ENCODE measurements at places on chromosomes 11 and 22.
A peak's percentile ranks its signal among the peaks of the same experiment; 100 is the strongest.

DNA sequence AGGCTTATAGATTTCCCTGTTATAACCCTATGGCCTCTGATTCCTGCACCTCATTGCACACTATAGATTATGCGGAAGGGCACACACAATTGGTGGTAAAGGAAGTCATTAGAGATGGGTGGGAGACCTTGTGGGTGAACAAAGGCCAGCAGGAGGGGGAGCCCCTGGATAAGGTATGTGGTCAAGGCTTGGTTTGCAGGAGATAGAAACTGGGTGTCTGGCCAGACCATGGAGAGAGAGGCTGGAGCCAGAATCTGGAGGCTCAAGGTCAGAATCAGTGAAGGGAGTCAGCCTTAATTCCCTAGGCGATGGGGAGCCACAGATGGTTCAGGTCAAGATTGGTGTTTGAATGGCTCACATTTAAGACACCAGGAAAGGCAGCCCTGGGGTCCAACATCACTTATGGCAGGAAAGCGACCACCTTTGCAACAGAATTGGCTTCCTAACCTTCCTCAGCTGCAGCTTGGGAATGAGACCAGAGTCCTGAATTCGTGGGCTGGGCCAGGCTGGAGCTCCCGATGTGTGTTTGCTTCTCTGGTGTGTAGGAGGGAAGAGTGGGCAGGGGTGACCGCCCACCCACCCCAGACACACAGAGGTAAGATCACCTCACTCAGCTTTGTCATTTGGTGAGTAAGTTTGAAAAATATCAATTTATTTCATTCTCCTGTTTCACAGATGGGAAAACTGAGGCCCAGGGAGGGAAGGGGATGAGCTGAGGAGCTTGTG, 22.7 kb upstream of the SCUBE1 start:
- DNase-seq: no peak

DNA sequence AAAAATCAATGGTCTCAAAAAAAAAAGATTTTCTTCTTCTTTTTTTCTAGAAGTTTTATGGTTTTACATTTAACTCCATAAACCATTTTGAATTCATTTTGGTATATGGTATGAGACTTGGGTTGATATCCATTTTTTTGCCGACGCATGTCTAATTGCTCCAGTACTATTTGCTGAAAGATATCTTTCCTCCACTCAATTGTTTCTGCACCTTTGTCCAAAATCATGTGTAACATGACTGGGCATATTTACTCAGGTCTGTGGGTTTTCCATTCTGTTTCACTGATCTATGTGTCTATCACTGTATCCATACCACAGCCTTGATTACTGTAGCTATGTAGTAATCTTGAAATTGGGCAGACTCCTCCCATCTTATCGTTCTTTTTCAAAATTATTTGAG, 15.6 kb upstream of the SCARF2 start:
- no peak for DNase-seq

- DNase-seq: peak; percentile 63
These were observed at the start of gene SLC15A3 for GRCh38 chr11:60951904-60952741. Gene SLC15A3 (minus strand): TSS chr11:60952176. CDS start chr11:60951551, 625 bp downstream.

GRCh38 chr11:10076458-10077141, 217.4 kb downstream of the SBF2 start:
- DNase-seq: peak; percentile 88

- peak; percentile 96 for DNase-seq
These were observed 96.3 kb downstream of the SWAP70 start for GRCh38 chr11:9760193-9760575.

- no peak for DNase-seq
These were observed 91.1 kb downstream of the BRD1 start for GRCh38 chr22:49736538-49736937.

DNA sequence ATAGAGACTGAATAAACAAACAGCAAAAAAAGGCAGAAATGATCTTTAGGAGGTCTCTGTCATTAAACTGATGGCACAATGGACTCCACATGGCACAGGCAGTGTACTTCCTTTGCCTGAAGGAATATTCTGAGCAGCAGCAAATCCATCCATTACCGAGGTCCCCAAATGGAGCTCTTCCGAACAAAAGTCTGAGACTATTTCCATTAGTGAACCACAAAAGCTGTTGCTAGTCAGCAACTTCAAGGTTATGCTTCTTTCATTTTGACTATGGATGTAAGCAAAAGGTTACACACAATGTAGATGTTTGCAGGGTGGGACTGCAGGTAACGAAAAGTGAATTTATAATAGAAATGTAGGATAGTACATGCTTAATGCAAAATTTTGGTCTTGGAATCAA, 14.5 kb downstream of the NARS2 start:
- no peak for DNase-seq

DNA sequence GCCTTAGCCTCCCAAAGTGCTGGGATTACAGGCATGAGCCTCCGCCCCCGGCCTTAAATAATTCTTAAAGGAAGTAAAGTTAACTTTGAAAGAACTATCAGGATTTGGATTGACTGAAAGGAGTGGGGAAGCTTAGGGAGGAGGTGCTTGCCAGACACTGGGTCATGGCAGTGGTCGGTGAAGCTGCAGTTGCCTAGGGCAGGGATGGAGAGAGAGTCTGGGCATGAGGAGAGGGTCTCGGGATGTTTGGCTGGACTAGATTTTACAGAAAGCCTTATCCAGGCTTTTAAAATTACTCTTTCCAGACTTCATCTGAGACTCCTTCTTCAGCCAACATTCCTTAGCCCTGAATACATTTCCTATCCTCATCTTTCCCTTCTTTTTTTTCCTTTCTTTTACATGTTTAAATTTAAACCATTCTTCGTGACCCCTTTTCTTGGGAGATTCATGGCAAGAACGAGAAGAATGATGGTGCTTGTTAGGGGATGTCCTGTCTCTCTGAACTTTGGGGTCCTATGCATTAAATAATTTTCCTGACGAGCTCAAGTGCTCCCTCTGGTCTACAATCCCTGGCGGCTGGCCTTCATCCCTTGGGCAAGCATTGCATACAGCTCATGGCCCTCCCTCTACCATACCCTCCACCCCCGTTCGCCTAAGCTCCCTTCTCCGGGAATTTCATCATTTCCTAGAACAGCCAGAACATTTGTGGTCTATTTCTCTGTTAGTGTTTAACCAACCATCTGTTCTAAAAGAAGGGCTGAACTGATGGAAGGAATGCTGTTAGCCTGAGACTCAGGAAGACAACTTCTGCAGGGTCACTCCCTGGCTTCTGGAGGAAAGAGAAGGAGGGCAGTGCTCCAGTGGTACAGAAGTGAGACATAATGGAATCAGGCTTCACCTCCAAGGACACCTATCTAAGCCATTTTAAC, at the start of gene NNMT:
TSS of gene NNMT (plus strand) at position 724 of the 929 bp plus-strand sequence. CDS start at position 882, 158 bp downstream.
- peak; percentile 76 for DNase-seq

GRCh38 chr11:131065435-131066413, 149.4 kb upstream of the SNX19 start:
- no peak for DNase-seq

DNA sequence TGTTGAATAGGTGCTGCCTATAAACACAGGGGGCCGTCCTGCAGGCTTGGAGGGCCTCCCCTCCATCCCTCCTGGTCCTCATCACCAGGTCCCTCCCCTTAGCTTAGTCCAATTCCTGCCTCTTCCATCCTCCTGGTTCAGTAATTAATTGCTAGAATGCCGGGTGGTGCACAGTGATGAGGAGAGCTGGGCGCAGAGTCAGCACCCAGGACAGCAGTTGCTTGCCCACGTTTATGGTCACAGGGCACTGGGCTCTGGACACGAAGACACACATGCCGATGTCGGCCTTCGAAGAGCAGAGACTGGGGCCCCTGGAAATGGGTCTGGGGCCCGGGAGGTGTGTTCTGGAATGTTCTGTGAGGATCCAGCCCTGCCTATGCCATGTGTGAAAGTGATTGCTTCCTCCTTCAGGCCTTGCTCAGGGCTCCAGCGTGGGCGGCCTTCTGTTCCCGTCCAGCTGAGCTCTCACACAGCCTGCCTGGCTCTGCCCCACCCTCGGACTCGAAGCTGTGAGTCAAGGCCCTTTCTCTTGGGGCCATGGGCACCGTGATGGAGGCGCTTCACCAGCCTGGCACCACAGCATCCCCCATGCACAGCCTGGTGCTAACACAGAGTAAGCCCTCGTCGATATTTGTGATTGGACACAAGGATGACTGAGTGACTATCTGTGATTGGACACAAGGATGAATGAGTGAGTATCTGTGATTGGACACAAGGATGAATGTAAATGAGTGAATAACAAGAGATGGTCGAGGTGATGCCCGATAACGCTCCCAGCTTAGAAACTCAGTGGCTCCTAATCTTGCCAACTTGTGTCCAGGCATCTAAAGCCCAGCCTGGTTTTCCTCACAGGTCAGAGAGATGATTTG, 884.7 kb downstream of the BRD1 start:
- DNase-seq: no peak

DNA sequence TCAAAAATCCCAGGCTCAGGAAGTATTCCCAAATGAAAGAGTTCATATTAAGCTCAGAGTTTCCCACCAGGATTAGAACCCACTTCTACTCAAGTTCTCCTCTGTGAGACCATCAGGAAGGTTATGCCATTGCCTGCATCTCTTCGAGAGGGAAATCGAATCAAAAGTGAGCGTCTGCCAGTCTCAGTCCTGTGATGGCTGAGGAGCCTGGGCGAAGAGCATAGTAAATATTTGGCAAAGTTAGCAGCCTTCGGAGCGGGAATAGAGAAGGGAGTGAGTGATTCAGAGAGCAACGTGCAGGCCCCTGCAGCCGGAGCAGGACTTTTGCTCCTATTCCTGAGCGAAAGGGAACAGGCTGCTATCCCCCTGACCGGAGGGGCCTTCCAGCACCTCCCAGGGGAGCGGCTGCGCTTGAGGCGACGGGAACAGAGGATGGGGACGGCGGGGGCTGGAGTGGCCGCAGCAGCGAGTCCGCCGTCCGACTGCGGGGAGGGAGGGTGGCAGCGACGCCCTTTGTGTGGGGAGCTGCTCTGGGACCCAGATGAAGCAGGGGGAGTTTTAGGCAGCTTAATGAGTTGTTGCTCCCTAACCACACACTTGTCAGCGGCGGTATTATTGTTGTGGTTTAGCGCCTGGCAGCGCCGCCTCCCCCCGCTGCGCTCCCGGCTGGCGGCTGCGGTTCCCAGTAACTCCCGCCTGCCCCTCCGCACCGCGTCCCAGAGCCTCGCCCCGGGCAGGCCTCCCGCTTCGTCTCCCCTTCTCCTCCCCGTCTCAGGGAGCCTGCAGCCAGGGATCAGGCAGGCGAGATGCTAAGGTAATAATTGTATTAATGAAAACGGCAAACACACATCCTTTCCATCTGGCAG, 21.7 kb upstream of the NRGN start:
- peak; percentile 69 for DNase-seq

- no peak for DNase-seq
These were observed 154.9 kb upstream of the DDI1 start for GRCh38 chr11:103881584-103881983.

- DNase-seq: no peak
These were observed 322.1 kb upstream of the MPPED2 start for GRCh38 chr11:30908272-30908671.

- DNase-seq: no peak
These were observed 315.2 kb downstream of the BLID start for GRCh38 chr11:121800731-121801393.

DNA sequence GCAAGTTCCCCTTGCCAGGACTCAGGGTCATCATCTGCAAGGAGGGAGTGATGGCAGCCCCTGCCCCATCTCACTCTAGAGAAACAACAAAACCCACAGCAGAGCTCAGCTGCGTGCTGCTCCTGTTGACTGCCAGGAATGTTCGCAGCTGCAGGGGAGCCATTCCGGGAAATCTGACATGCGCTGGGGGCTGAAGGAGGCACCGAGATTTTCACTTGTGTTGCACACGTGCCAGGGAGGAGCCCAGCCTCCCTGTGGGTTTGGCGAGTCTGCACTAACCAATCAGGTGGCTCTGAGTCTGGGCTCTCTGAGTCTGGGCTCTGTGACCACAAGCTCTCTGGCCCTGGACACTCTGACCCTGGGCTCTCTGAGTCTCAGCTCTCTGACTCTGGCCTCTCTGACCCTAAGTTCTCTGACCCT, 10.5 kb downstream of the FGF3 start:
- no peak for DNase-seq

DNA sequence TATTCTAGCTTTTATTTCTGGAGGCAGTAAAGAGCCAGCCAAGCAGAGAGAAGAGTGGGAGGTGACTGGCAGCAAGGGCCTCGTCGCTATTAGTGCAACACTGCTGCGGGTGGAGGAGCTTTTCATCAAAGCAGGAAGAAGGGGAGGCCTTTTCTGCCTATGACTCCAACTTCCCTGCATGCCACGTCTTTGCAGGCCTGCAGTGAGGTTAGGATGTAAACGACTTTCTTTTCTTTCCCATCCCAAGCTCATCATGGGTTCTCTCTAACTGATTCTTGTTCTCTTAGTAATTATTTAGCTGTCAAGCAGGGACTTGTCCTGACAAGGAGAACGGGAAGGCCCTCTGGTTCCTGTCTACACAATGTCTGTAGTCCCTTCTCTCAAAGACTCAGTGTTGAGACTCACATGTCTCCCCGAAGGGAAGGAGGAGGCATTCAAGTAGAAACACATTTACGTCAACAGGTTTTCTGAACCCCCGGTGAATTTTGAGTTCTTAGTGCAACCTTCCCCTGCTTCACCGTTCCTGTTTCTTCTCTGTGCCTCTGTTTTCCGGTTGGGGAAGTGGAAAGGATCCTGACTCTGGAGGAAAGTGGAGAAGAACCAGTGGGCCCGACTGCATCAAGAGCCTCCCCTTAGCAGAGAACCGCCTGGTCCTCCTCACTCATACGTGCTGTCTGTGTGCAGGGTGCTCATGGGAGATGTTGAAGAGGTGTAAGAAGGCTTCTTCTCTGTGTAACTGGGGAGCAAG, 56.9 kb downstream of the PACS1 start:
- DNase-seq: peak; percentile 52
